Natural killer cell (primary cell): ENCODE measurements at places on chromosomes 13 and 19. TPM values are rescaled to one million over a fixed set of nuclear protein-coding genes. Genes with fewer than 3 reads are reported as not detected.

GRCh38 chr13:107079423-107080049 is 511.6 kb upstream of the ARGLU1 start:
- no peak overlapping the region for H3K27ac ChIP-seq
- no peaks in the 10 kb centered on the region for H3K36me3 ChIP-seq
- no peaks in the 10 kb centered on the region for H3K27me3 ChIP-seq
- no peak for DNase-seq
- no peak overlapping the region for H3K4me3 ChIP-seq
- no peaks in the 10 kb centered on the region for H3K4me1 ChIP-seq

DNA sequence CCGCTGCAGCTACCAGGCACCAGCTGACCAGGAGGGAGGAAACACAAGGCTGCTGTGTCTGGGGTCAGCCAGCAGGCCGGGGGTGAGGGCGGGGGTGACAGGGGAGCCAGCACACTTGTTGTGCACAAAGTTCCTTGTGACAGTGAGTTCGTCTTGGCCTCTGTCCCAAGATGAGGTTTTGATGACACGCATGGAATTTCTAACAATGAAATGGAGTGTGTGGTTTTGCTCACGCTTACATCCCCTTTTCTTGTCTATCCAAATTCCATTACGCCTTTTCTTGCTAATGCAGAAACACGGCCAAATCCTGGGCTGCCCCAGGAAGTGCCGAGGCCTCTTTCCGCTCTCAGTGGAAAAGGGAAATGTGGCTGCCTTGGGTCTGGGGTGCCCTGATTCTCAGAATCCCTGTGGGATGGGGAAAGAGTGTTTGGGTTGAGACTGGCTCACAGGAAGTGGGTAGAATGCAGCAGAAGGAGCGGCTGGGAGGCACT is 73.8 kb downstream of the GADD45B start:
- H3K27ac ChIP-seq: no peak overlapping the region
- H3K27me3 ChIP-seq: no peaks in the 10 kb centered on the region
- H3K4me3 ChIP-seq: no peak overlapping the region
- DNase-seq: no peak

ADM5 gene
- 2.9 TPM for total RNA-seq

DNA sequence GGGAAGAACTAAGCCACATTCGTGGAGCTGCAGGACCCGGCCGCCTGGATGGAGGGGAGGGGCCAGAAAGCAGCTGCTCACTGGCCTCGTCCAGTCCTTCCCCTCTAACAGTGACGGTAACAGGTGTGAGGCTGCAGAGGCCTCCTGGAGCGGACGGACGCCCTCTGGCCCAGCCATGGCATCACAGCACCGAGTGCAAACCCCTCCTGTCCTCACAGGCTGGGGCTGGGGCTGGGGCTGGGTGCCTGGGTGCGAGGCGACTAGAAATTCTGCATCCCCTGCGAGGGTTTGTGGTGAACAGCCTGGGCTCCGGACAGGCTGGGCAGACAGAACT is 3.6 kb downstream of the MICOS13 start:
- H3K27me3 ChIP-seq: no peaks in the 10 kb centered on the region
- peaks cover 17% of the 10 kb centered on the region for H3K4me1 ChIP-seq
- no peak overlapping the region for H3K4me3 ChIP-seq
- no peak for DNase-seq

- H3K36me3 ChIP-seq: no peaks in the 10 kb centered on the region
- H3K4me1 ChIP-seq: no peaks in the 10 kb centered on the region
- no peak overlapping the region for H3K4me3 ChIP-seq
- no peaks in the 10 kb centered on the region for H3K27me3 ChIP-seq
These were observed 17.9 kb downstream of the ZNF101 start for GRCh38 chr19:19686580-19686979.

SPHK2 gene
- total RNA-seq: 28.3 TPM

DNA sequence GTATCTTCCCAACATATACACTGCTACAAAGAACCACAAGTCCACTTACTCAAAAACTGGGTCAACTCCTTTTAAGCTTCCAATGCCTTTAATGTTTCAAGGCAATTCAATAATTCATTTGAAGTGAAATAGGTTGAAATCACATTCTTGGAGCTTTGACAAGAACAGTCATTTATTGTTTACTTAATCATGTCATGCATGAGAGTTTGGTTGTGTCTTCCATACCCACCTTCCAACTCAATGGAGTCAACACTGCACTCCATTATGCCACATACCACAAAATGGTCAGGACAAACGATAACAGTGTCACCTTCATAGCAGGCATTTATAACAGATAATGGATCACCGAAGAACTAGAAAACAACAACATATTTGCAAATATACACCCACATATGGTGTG is 506.3 kb downstream of the UQCRFS1 start:
- H3K36me3 ChIP-seq: no peaks in the 10 kb centered on the region
- H3K4me1 ChIP-seq: no peaks in the 10 kb centered on the region
- no peak overlapping the region for H3K4me3 ChIP-seq
- no peak for DNase-seq

ZNF304 gene
- 10.7 TPM for total RNA-seq

- DNase-seq: no peak
- H3K36me3 ChIP-seq: no peaks in the 10 kb centered on the region
- H3K27me3 ChIP-seq: peaks cover 70% of the 10 kb centered on the region
- no peak overlapping the region for H3K27ac ChIP-seq
- H3K4me1 ChIP-seq: peaks cover 60% of the 10 kb centered on the region
These were observed 5.1 kb upstream of the TSHZ3 start for GRCh38 chr19:31354316-31354715.
